ENCODE measurements at places on chromosomes 5 and 9. TPM values are rescaled to one million over a fixed set of nuclear protein-coding genes. Genes with fewer than 3 reads are reported as not detected.

The CATSPER3 gene
- polyA plus RNA-seq, result 0.22 TPM

DNA sequence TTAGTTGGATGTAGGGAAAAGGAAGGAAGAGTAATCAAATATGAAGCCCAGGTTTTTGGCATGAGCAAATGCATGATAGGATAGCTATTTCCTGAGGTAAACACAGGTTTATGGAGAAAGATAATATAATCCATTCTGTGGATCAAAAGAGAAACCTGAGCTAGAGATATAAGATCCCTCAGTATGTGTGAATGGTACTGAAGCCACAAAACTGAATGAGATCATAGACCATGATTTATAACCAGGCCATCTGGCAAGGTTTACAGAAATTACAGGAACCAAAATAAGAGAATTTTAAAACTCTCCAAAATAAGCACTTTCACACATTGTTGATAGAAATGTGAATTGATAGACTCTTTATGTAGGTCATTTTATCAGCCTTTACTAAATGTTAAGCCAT is 28.7 kb upstream of the ECM2 start:
- DNase-seq, result peak; percentile 32

The PROB1 gene
- 0.25 TPM for polyA plus RNA-seq

The PCDHGB1 gene
- polyA plus RNA-seq, result 3.2 TPM

- peak; percentile 6 for DNase-seq
These were observed 1.5 kb upstream of the OLFM1 start for GRCh38 chr9:135085830-135086546.

The SLC1A3 gene
- 2.2 TPM for polyA plus RNA-seq

The QRFP gene
- not detected for polyA plus RNA-seq
